Upper lobe of right lung (tissue), 1 donor: ENCODE measurements at places on chromosomes 16 and 17. TPM values are rescaled to one million over a fixed set of nuclear protein-coding genes. Genes with fewer than 3 reads are reported as not detected.

Gene ZACN
- total RNA-seq = not detected

Gene COQ7
- 15.4 TPM for total RNA-seq

Gene LPO
- not detected for total RNA-seq

Gene EVI2A
- total RNA-seq = 38.2 TPM

Gene LGALS9
- 185 TPM for total RNA-seq

DNA sequence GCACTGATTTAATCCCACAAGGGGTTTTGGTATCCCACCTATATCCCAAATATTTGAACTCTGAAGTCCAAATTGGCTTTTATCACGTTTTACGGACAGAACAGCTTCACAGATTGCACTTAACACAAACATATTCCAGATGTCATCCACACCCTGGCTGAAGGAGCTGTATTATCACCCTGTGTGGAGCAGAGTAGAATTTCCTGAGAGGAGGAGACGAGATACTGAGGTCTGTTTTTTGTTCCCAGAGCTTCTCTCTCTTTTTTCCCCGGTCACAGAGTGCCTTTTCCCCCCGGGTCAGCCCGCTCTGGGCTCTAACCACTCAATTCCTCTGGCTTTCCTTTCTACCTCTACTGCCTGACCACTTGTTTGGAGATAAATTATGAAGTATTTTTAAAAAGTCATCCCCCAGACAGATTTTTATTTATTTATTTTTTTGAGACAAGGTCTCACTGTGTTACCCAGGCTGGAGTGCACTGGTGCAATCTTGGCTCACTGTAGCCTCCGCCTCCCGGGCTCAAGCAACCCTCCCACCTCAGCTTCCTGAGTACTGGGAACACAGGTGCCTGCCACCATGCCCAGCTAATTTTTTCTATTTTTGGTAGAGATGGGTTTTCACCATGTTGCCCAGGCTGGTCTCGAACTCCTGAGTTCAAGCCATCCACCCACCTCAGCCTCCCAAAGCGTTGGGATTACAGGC is 30.7 kb downstream of the DNAH2 start:
- no peak overlapping the region for H3K27ac ChIP-seq
- H3K4me3 ChIP-seq = no peak overlapping the region
- H3K27me3 ChIP-seq = no peaks in the 10 kb centered on the region
- DNase-seq = peak; percentile 15

GRCh38 chr17:68468334-68468733 is 11.0 kb upstream of the WIPI1 start:
- no peak overlapping the region for H3K4me3 ChIP-seq
- no peak overlapping the region for H3K27ac ChIP-seq
- H3K36me3 ChIP-seq = no peaks in the 10 kb centered on the region
- no peaks in the 10 kb centered on the region for H3K4me1 ChIP-seq
- no peaks in the 10 kb centered on the region for H3K27me3 ChIP-seq

- H3K4me3 ChIP-seq = no peak overlapping the region
- peak overlapping the region; percentile 12 for H3K27ac ChIP-seq
- peaks cover 15% of the 10 kb centered on the region for H3K4me1 ChIP-seq
- H3K36me3 ChIP-seq = no peaks in the 10 kb centered on the region
- peak; percentile 73 for DNase-seq
Observed at GRCh38 chr16:66660422-66661209, 35.9 kb downstream of the CMTM4 start.

DNA sequence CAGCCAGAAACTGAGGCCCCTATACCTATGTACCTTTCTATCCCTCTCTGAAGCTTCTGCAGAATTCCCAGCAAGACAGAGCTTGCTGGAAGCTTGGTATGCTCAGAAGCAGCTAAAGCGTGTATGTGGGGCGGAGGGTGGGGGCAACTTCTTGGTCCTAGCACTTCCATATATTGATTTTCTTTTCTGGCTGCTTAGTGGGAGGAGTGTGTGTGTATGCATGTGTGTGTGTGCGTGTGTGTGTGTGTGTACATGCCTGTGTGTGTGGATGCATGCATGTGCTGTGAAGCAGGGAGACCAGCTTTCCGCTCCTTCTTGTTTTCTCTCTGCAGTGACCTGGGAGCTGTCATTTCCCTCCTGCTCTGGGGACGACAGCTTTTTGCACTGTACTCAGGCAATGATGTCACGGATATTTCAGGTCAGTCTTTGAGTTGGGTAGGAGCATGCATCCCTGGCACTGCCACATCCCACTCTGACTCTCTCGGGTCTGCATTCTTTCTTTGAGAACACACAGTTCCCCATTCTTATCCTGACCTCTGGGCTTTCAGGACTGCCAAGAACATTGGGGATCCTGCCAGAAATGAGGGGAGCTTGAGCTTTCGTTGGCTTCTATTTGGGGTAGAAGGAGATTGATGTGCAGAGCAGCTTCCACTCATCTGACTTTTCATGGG is 10.7 kb downstream of the HPR start:
- H3K36me3 ChIP-seq = peaks cover 6% of the 10 kb centered on the region
- DNase-seq = no peak
- no peaks in the 10 kb centered on the region for H3K27me3 ChIP-seq
- H3K4me3 ChIP-seq = no peak overlapping the region
- peaks cover 4% of the 10 kb centered on the region for H3K4me1 ChIP-seq

DNA sequence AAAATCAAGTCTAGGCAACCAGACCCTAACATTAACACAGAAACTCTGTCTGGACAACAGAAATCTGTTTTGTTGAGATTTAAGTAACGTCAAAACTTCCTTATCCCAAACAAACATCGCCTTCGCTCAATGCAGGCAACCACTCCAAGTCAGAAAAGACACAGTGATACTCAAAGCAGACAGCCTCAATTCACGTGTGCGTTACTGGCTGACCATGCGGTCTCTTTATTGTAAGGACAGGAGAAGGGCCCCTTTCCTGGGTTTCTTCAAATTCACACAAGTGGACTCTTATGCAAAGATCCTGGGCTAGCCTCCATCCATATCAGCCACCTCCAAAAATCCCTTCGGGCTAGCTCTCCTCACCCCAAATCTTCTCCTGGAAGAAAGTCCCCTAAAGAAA is 467.7 kb downstream of the SOX9 start:
- peaks cover 17% of the 10 kb centered on the region for H3K4me1 ChIP-seq
- no peak for DNase-seq
- H3K4me3 ChIP-seq = peak overlapping the region; percentile 19

DNA sequence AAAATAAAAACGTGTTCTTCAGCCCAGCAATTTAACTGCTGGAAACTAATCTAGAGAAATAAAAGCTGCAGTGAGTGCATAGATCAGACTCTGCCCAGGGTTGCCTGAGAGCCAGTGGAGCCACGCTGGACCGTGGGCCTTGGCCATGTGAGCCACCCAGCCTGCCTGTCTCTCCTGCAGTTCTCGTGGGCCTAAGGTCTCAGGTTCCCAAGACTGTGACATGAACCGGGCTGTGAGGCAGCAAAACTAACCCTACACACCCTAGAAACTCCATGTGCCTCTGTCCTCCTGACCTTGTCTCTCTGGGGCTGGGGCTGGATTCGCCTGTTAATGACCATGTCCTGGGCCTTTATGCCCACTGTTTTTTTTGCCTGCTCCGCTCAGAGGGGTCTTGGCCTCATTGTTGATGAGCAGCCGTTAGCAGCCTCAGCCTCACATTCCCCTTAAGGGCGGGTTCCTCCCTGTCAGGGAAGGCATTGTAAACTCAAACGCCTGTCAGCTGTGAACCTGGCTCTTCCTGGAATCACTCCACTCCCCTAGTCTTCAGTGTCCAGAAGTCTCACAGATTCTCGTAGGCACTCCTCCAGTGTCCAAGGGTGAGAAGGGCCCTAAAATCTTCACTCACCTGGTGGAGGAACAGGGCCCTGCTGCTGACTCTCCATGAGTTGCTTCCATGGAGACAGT is 16.9 kb downstream of the C16orf90 start:
- H3K36me3 ChIP-seq = peaks cover 39% of the 10 kb centered on the region
- DNase-seq = no peak
- peaks cover 9% of the 10 kb centered on the region for H3K4me1 ChIP-seq
- no peaks in the 10 kb centered on the region for H3K27me3 ChIP-seq
- H3K27ac ChIP-seq = no peak overlapping the region

- no peaks in the 10 kb centered on the region for H3K4me1 ChIP-seq
- H3K27ac ChIP-seq = no peak overlapping the region
Observed at GRCh38 chr17:773467-774312, 8.4 kb downstream of the GLOD4 start.

- no peak overlapping the region for H3K27ac ChIP-seq
- no peak overlapping the region for H3K4me3 ChIP-seq
- no peaks in the 10 kb centered on the region for H3K4me1 ChIP-seq
- DNase-seq = no peak
- H3K36me3 ChIP-seq = peaks cover 9% of the 10 kb centered on the region
Observed at GRCh38 chr17:82177761-82178498, 34.7 kb downstream of the CCDC57 start.

DNA sequence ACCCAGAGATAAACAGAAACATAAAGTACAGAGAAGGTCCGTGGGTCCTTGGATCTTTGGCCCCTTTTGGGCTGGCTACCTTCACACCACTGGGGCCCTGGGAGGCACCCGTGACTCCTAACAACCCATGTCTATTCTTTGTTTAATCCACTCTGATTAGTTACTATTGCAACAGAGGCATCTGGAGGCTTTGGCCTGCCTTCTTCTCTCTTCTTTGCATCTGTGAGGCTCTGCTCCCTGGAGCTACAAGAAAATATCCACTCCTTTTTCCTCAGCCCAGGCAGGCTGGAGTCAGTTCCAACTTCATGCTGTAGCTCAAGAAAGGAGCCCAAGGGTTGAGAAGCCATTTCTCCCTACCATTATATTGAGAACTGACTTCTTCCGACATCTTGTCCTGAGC is 9.5 kb upstream of the CMIP start:
- no peaks in the 10 kb centered on the region for H3K27me3 ChIP-seq
- no peak overlapping the region for H3K27ac ChIP-seq
- H3K4me1 ChIP-seq = no peaks in the 10 kb centered on the region
- H3K4me3 ChIP-seq = no peak overlapping the region
- H3K36me3 ChIP-seq = no peaks in the 10 kb centered on the region

GRCh38 chr16:20910781-20911321 is 10.3 kb downstream of the LYRM1 start:
- H3K27ac ChIP-seq = peak overlapping the region; percentile 74
- no peak for DNase-seq
- H3K4me3 ChIP-seq = no peak overlapping the region
- peaks cover 53% of the 10 kb centered on the region for H3K4me1 ChIP-seq
- H3K36me3 ChIP-seq = no peaks in the 10 kb centered on the region

DNA sequence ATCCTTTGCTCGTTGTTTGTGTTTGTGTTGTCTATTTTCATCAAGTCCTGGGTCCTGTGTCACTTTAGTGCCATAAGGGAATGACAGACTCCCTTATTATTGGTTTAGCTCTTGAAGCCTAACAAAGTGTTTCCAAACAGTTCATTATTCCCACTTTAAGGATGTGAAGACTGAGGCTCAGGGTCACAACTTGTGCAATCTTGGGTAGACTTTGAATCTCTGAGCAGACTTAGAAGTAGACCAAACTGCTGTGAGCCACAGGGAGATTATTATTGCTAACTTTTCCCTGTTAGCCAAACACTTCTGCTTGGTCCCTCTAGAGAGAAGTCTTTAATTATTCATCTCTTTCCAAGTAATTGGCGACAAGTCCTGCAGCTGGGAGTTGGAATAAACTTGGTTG is 31.8 kb downstream of the PRKCB start:
- DNase-seq = no peak
- no peak overlapping the region for H3K27ac ChIP-seq
- H3K4me3 ChIP-seq = no peak overlapping the region
- no peaks in the 10 kb centered on the region for H3K36me3 ChIP-seq
